ENCODE measurements at places on chromosomes 12 and 14. TPM values are rescaled to one million over a fixed set of nuclear protein-coding genes. Genes with fewer than 3 reads are reported as not detected.

Gene GYS2
- not detected for total RNA-seq

Gene ARHGEF40
- total RNA-seq, result 27.2 TPM

- DNase-seq, result no peak
These were observed 1045.6 kb downstream of the BCL11B start for GRCh38 chr14:98226411-98226810.

GRCh38 chr14:80395031-80395430, 183.7 kb upstream of the DIO2 start:
- no peak for DNase-seq

GRCh38 chr12:81942594-81942993, 183.4 kb upstream of the PPFIA2 start:
- DNase-seq, result no peak

DNA sequence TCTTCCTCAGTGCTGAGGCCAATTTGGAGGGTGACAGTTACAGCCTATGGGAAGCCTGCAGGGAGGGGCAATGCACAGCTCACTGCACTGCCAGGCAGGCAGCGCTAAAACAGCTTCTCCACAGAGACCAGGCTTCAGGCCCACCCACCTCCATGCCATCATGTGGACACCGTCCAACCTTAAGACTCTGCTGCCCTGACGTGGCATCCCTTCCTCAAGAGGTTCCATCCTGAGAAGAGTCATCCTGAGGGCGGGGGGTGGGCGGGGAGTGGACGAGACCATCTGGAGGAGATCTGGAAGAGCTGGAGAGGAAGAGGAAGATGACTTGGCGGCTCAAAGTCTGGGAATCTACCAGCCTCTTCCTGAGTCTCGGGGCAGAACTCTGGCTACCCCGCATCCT, 8.4 kb upstream of the ACVRL1 start:
- DNase-seq, result no peak

- DNase-seq, result no peak
These were observed 188.1 kb downstream of the SLC5A8 start for GRCh38 chr12:101021911-101022388.

DNA sequence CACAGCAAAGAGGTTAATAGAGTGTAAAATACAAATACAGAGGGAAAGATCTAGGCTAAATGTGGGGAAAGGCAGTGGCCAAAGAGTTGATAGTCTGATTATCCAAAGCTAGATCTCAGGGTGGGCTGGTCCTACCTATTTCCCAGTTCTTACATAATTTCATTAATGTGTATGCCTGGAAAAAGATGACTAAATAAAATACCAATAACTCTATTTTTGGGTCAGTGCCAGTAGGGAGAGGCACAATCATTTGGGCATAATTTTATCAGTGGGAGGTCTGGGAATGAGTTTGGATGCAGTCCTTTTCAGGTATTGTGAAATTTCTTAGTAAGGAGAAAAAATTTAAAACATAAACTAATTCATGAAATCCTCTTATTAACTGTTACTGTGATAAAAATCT, 30.6 kb upstream of the CLEC14A start:
- no peak for DNase-seq

DNA sequence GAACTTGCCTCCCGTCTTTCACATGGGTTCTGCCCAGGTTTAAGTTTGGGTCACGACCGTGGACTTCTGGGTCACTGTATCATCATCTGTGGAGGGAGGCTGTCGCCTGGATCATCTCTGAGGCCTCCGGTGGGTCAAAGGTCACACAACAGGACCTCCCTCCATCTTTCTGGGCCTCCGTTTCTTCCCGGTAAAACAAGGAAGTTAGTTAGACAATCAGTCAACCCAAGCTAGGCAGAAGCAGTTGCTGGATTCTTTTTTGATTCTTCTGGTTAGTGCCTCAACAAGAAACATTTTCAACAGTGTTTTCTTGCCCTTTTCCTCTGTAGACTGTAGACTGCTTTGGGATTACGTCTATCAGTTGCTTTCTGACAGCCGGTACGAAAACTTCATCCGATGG, 186.6 kb upstream of the BCL2L14 start:
- no peak for DNase-seq

- DNase-seq, result no peak
These were observed 1.4 kb upstream of the CCDC88C start for GRCh38 chr14:91419044-91419397.

- no peak for DNase-seq
These were observed 70.5 kb upstream of the FRMD6 start for GRCh38 chr14:51581017-51581881.

DNA sequence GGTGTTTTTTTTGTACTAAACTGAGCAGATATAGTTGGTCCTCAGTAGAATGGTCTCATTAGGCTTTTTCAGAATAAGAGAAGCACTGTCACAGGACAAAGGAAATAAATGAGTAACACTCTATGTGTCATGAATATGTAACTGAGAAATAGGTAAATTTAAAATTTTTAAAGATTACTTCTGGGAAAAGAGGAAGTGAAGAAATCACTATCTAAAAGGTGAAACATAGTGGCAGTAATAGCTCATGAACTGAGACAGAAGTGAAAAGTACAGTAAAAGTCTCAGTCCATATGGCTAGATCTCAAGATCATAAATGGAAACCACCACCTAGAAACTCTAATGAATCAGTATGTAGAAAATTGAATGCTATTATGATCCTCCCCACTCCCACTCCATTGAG, 89.3 kb upstream of the TTC7B start:
- DNase-seq, result no peak
